Tongue (tissue), 3 donors: ENCODE measurements at places on chromosomes 7 and 10.

GRCh38 chr10:131982185-131982756 lies 548 bp upstream of the BNIP3 start:
- no peak for DNase-seq

GRCh38 chr10:70478191-70479164 lies at the start of gene PALD1:
PALD1 (plus strand) TSS chr10:70478767; CDS start chr10:70525952, 47,185 bp downstream.
- peak; percentile 93 for DNase-seq

- no peak for DNase-seq
Measured at GRCh38 chr10:22389856-22390589, 44.7 kb downstream of the SPAG6 start.

- no peak for DNase-seq
Measured at GRCh38 chr7:18503126-18503866, 7.7 kb downstream of the HDAC9 start.

GRCh38 chr10:86261941-86262687 lies 104.5 kb downstream of the GRID1 start:
- DNase-seq = peak; percentile 15

GRCh38 chr7:140229591-140230515 lies 53.1 kb upstream of the KDM7A start:
- DNase-seq = peak; percentile 37

DNA sequence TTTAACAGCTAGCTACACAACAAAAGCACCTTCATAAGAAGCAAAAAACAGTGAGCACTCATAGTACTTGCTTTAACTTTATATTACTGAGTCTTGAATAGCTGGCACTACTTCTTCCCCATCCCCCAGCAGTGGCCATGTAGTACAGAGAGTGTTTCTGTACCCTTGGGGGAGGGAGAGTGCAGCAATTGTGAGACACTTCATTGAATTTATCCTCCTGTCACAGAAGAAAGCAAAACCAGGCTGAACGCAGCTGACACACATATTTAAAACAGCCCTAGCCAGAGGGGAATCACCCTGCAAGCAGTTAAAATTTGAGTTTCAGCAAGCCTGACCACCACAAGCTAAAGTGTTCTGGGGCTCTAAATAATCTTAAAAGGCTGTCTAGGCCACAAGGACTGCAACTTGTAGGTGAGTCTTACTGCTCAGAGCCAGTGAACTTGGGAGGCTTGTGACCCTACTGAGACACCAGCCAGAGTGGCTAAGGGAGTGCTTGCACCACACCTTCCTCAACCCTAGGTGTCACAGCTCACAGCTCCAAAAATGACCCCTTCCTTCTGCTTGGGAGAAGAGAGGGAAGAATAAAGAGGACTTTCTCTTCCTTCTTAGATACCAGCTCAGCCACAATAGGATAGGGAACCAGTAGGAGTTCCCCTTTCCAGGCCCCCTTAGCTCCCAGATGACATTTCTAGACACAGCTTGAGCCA lies 97.7 kb upstream of the MEOX2 start:
- no peak for DNase-seq

GRCh38 chr10:110207011-110207804 lies at the start of gene MXI1:
MXI1 (plus strand) TSS chr10:110207605; CDS start chr10:110207809, 204 bp downstream.
- DNase-seq = peak; percentile 79

DNA sequence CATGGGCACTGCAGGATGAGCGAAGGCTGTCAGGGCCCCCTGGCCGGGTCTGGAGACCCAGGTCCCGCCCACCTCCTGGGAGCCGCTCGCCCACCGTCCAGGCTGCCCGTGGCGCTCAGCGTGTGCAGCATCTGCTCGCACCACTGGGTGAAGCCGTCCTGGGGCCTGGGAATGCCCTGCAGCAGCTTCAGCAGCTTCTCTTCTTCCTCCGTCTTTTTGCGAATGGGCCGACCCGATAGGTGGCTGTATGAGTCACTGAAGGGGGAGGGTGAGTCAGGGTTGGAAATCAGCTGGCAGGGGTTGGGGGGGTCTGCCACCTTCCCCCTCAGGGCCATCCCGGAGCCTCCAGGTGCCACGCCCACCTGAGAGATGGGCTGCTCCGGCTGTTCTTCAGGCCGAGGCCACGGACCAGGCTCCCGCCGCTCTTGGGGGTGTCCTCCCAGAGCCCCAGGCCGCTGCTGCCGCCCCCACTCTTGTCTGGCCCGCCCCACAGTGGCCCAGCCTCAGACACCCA lies 8.7 kb downstream of the GNB2 start:
- DNase-seq = no peak

- no peak for DNase-seq
Measured at GRCh38 chr10:8055420-8056349, 1.2 kb downstream of the GATA3 start.

DNA sequence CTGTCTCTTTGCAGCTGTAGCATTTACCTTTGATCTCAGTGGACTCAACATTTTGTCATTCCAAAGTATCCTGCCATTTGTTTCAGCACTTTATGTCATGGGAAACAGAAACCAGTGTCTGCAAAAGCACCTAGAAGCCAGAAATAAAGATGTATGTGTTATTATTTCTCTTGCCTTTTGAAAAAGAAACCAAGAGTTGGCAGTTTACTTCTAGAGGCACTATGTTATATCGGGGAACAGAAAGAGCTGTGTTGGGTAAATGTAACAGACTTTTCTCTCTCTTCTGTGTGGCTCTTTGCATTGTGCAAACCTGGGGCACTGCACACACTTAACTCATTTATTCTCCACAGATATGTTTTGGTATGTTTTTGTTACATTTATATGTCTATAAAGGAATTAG lies 36.7 kb downstream of the ZNF138 start:
- no peak for DNase-seq
